ENCODE measurements at places on chromosomes 16 and 17.

GRCh38 chr17:80850109-80850508 is 141.5 kb upstream of the CHMP6 start:
- DNase-seq: no peak

DNA sequence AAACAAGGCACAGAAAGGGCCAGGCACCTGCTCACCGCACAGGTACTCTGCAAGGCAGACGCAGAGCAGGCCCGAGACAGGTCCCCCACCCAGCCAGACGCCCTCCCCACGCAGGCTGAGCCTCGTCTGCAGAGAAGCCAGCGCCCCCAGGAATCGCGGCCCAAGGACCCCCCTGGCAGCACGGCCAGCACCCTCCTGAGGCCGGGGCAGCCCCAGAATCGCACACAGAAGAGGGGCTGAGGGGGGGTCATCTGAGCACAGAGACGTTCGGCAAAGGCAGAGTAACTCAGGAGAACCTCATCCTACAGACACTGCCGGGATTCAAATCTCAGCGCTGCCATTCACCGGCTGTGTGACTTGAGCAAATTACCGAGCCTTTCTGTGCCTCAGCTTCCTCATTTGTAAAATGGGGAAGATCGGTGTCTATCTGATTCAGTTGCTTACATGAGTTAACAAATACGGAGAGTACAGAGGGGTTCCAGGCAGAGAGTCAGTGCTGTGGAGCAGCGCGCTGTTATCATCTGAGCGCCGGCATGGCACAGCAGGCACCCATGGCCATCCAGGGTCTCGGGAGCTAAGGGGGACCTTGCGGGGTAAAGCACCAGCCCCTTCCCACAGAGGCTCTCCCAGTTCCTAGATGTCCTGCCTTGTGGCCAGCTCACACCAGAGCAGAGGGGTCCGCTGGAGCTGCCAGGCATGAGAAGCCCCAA is 10.4 kb downstream of the EMC6 start:
- no peak for DNase-seq

DNA sequence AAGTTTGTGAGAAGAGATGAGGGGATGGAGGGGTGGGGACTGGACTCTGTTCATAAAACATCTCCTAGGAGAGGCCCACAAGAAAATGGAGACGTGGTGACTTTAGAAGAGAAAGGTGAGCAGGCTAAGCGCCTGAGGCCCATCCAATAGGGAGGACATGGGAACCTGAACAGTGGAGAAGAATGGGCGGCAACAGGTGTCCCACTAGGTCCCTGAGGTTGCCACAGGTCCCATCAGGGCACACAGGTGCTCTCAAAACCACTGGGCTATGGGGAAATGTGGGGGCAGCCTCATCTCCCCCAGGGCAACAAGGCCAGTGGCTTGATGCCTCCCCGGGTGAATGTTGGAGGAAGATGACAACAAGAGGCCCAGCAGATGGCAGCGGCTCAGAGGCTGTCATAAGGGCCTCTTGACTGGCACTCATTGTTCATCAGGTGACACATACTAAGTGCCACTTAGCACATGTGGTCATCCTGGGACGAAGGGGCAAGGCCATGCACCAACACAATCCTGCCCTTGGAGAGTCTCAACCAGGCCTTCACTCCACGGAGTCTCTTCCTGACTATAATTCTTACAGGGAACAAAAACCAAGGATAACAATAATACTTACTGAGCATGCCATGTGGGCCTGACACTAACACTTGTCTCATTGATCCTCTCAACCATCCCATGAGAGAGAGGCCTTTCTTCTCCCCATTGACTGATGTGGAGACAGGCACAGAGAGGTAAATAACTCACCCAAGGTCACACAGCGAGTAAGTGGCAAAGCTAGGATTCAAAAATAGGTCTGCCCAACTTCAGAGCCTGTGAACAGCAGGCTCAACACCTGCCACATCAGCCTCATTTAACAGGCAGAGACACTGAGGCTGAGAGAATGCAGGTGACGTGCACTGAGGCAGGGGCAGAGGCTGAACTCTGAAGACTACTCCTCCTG is 38.0 kb downstream of the CUEDC1 start:
- DNase-seq: peak; percentile 11

GRCh38 chr16:85403693-85404092 is 209.4 kb upstream of the GSE1 start:
- DNase-seq: no peak

DNA sequence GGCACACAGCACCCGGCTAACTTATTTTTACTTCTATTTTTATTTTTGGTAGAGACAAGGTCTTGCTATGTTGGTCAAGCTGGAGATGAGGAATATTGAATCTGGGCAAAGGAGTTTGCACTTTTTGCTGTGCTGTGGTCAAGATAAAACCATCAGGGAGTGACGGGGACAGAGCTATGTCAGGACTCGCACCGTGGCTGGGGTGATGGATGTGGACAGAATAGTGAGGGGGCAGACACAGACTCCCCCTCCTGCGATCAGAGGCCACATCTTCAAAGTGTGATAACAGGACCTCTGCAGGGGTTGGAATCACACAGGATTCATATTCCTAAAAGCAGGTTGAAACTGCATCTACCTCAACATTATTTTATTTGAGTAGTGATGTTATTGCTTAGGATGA is 25.6 kb downstream of the IL21R start:
- DNase-seq: no peak

GRCh38 chr16:51326131-51326856 is 175.2 kb upstream of the SALL1 start:
- no peak for DNase-seq

GRCh38 chr16:12614662-12615278 is 188.9 kb downstream of the CPPED1 start:
- DNase-seq: no peak

GRCh38 chr16:66889622-66890021 is 9.3 kb downstream of the PDP2 start:
- no peak for DNase-seq

DNA sequence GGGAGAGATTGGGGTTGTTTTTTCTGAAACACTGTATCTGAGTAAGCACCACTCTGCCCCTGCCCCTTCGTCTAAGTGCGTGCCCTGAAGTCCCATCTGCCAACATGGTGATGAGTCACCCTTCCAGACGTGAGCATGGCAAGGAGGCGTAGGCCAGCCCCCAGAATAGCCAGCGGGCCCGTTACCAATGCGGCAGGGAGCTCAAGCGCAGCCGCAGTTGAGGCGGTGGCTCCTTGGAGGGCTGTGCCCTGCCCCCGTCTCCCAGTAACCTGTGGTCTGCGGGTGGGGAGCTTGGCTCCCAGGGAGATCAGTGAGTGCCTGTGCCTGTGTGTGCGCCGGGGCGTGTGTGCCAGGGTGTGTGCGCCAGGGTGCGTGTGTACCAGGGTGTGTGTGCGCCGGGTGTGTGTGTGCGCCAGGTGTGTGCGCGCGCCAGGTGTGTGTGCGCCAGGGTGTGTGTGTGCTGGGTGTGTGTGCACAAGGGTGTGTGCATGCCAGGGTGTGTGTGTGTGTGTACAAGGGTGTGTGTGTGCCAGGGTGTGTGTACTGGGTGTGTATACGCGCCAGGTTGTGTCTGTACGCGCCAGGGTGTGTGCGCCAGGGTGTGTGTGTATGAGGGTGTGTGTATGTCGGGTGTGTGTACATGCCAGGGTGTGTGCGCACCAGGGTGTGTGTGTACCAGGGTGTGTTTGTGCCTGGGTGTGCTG is 98.6 kb upstream of the CHMP6 start:
- peak; percentile 40 for DNase-seq

GRCh38 chr17:77126519-77126918 is 14.2 kb upstream of the SEC14L1 start:
- no peak for DNase-seq

DNA sequence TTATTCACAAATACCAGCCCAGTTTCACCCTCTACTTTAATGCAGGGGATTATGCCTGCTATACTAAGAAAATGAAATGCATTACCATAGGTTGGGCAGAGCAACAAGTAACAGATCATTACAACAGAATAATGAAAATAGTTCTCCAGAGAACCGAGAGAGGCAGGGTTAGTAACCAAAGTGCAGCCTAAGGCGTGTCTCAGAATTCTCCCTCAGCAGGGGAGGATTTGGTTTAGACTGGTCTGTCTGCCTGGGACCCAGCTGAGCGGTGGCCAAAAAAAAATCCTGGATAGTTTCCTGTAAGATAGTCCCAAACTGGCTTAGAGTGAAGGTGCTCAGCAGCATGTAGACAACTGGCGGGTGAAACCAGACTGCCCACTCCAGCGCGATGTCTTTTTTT is 30.8 kb upstream of the ADCY7 start:
- no peak for DNase-seq

DNA sequence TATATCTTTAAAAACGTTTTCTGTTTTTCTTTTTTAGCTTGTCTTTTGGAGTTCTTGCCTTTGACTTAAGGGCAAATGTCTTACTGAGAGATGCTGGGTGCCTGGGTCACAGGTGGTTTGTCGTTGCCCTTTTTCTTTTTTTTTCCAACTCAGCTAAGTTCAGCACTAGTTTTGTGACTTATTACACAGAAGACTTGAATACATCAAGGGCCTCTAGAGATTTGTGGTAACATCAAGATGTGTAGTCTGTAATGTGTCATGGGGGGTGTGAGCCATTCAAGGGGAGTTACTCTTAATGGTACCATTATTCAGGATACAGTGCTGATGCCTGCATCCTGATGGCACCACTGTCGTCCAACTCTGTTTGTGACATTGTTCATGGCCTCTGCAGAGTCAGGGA is 95.1 kb downstream of the PRKCA start:
- DNase-seq: no peak

GRCh38 chr17:41301916-41302901 is at the start of gene KRTAP29-1:
TSS of gene KRTAP29-1 (minus strand) at chr17:41302851. CDS start at chr17:41302851, 0 bp downstream.
- DNase-seq: no peak

GRCh38 chr17:19386051-19386929 is 700 bp downstream of the MFAP4 start:
- DNase-seq: no peak

Data from effector CD4-positive, alpha-beta T cell (primary cell).